ENCODE measurements at places on chromosomes 1 and 21.
A peak's percentile ranks its signal among the peaks of the same experiment; 100 is the strongest.

GRCh38 chr1:94661431-94661932, 119.9 kb upstream of the F3 start:
- no peak for DNase-seq

- no peak for DNase-seq
These were observed 32.3 kb upstream of the NHLH2 start for GRCh38 chr1:115873184-115873583.

DNA sequence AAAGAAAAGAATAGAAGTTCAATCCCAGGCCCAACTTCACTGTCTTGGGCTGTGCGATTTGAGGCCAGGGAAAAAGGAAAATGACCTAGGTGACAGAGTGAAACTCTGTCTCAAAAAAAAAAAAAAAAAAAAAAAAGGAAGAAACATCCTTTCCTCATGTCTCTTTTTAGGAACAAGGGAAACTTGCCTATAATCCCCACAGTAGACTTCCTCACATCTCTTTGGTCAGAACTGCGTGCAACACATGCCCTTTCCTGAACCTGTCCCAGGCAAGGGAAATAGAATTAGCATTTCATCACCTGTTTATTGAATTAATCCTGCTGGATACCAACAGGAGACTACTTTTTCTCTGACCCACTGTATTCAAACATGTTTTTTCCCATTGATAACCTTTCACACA, 2.3 kb downstream of the DCST1 start:
- no peak for DNase-seq

- DNase-seq = no peak
These were observed 455.9 kb downstream of the PLPP3 start for GRCh38 chr1:56123421-56123820.

DNA sequence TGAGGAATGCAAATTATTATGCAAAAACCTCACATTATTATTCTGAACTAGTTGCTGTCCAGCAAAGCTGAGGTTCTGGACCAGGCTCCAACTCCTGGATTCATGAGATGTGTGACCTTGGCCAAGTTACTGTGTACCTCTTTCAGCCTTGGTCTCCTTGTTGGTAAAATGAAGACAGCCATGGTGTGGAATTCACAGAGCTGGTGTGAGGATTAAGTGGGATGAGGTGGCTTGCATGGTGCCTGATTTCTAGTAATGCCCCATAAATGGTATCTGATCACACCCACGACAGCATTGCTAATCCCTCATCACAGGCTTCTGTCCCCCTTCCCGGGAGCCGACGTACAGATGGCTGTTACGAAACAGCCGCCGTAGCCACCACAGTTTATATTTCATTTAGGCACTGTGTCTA, 59.6 kb downstream of the PGBD5 start:
- DNase-seq = no peak

GRCh38 chr1:97366984-97367383, 553.9 kb downstream of the DPYD start:
- no peak for DNase-seq

DNA sequence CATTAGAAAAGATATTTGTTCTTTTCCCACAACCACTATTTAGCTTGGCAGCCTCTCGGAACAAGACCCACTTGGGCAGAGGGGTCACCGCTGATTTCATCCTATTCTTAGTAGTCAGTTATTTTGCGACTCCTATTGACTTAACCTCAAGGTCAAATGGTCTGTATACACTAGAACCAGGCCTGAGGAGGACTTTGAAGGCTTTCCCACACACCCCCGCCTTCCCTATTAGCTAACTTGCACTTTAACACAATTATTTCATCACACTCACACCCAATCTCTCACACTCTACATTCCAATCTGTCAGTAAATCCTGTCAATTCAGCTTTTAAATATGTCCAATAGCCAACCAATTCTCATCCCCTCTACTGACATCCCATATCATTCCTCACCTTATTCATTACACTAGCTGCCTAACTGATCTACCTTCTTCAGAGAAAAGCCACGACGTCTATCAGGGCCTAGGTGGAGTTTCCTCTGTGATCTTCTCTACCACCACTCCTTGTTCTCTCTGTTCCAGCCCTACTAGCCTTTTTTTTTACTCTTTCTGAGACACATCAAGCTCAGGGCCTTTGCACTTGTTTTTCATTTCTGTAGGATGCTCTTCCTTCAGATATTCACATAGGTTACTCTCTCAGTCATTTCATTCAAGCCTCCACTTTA, 1.0 kb upstream of the NIBAN1 start:
- DNase-seq = no peak

GRCh38 chr1:177656598-177656997, 313.3 kb downstream of the SEC16B start:
- no peak for DNase-seq

DNA sequence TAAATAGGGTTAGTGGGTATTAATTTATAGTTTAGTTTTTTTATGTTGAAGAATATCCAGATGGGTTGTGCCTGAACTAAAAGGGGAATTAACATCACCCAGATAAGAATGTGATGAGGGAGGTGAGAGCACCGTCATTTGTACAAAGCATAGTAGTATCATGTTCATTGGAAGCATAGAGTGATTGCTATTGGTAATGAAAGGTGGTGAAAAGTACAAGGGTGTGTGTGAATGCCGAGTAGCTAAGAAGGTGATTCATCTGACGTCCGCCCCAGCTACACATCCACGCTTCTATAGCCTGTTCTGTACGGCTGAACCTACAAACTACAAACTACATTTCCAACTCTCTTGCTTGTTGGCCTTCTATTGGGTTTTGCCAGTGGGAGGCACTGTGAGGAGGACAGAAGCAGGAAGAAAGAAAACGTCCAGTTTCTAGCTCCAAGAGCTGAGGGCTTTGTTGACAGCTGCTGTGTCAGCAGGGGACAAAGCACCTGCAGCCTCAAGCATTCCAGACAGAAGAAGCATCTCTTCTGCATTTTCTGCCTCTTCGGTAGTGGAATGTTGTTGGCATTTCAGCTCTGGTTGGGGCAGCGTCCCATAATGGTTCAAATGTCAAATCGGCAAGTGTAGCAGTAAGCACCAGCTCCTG, 404.8 kb downstream of the KCTD3 start:
- no peak for DNase-seq

GRCh38 chr1:115790846-115791245, 22.3 kb upstream of the CASQ2 start:
- DNase-seq = peak; percentile 18

All from LoVo (cell line).